ENCODE measurements at places on chromosomes 1 and 21.

- no peak for DNase-seq
Measured at GRCh38 chr1:72606216-72606810, 324.0 kb upstream of the NEGR1 start.

DNA sequence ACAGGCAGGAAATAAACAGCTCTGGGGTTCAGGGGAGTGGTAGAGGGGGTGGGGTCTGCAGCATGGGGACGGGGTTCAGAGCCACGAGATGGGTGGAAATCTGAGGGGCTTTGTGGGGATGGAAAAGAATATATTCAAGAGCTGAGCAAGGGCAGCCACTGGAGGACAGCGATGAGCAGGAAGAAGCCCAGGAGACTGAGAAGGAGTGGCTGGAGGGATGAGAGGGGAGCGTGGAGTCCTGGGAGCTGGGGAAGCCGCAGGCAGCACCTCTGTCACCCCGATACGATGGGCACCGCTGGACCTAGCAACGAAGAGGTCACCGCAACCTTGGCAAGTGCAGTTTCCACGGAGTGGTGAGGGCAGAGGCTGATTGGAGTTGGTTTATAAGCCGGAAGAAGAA lies 10.0 kb upstream of the KCNAB2 start:
- DNase-seq = no peak

- DNase-seq = no peak
Measured at GRCh38 chr1:223649222-223649621, 16.3 kb downstream of the CAPN8 start.

DNA sequence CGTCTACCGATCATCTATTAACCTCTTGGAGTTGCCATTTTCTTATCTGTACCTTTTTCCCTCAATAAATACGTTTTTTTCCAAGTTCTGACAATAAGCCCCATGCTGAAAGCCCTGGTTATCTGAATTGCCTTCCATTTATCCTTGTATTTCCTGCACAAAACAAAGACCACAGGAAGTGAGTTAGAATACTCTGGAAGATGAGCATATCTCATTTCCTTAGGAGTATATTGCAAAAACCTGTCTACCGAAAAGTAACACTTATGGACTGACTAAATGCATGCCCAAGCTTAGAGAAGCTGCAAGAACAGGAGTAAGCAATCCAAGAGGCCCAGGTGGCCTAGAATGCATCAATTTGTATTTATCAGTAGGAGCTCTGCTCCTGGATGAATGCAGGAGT lies 39.9 kb downstream of the DIRAS3 start:
- DNase-seq = no peak

DNA sequence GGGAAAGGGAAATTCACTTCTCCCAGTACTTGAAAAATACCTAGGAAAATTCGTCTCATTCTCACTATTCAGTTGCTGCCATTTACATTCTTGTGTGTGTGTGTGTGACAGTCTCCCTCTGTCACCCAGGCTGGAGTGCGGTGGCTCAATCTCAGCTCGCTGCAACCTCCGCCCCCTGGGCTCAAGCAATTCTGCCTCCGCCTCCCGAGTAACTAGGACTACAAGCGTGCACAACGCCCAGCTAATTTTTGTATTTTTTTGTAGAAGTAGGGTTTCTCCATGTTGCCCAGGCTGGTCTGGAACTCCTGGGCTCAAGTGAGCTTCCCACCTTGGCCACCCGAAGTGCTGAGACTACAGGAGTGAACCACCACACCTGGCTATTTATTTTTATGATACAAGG lies 1.2 kb downstream of the SNAPIN start:
- no peak for DNase-seq

DNA sequence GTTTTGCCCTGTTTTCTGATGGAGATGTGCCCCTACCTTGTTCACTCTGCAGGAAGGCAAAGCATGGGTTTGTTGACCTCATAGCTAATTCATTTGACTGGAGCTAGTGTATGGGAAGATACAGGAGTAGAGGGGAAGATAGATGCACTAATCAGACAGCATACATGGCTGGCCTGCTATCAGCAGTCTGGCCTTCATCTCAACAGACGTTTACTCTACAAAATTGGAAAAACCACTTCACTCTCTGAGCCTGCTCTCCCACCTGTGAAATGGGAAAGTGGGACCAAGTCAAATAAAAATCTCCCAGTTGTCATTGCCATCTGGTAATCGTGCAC lies 235.2 kb upstream of the RAB4A start:
- DNase-seq = peak; percentile 30

DNA sequence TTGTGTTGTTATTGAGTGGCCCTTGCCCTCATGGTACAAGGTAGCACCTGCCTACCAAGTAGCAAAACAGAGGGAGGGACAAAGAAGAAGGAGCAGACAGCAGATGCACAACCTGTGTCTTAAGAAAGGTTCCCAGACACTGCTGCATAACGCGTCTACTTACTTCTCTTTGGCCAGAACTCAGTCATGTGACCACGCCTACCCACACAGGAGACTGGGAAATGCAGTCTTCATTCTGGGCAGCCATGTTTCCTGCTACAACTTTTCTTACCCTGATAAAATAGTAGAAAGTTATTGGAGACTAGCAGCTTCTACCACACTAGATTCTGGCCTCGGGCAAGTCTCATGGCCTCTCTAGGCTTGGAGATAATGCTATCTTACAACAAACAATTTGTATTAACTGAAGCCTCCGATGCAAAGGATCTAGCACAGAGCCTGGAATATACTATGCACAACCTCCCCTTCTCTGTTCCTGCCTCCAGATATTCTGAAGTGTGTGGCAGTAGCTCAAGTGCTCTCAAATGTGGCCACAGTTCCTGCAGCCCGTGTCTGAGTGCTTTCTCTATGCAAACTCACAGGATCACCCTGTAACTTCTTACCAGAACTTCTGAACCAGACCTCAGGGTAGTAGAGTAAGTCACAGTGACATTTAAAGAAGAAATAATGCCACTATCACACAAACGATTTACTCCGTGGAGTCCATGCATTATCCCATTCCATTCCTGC lies 34.1 kb upstream of the BTG2 start:
- DNase-seq = peak; percentile 36

DNA sequence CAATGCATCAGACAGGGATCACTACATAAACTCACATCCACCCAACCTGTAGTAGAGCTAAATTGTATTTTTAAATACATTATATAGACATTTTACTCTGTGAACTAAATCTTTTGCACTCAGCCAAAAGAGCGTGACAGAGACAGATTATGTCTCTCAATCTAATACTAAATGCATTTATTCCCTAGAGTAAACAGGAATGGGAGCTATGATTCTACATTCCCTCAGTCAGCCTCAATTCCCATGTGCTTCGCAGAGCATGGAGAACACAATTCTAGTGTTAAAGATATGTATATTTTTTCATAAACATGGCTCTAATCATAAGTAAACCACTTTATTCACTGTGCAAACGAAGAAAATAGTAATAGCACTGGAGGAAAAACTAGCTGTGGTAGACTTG lies 16.5 kb downstream of the PIGK start:
- no peak for DNase-seq

DNA sequence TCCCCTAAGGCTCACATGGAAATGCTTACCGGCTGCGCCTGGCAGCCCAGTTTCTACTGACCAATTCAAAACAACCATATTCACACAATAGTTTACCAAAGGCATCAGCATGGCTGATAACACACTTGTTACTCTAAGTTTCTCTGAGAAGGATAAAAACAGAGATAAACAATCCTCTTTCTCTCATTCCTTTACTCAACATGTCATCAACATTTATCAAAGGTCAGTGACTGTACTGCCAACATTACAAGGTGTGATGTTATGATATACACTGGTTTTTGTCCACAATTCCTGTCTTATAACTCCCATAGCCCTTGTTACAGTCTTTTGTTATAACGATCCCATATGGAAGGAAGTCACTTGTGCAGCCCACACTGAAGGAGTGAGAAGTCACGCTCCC lies 33.6 kb downstream of the COA6 start:
- no peak for DNase-seq

GRCh38 chr1:55015731-55016620 lies 17.2 kb downstream of the BSND start:
- no peak for DNase-seq

DNA sequence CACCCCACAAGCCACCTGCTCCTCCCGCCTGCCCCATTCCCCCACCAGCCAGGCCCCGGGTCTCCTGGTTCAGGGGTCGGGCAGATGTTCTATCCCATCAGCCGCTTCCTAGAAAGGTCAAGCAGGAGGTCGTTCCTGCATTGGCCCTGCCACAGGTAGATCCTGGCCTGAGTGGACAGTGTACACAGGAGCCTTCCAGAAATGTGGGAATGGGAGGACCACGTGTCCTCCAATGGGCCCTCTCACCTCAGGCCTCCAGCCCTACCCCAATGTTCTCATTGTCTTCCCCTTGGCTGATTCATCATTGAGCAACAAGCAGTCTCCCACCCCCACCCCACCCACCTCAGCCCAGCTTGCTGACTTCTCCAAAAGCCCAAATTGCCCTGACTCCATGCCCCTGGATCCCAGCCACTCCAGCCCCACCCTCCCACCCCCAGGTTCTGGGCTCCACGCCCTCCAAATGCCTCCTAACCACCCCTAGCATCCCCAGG lies 2.1 kb downstream of the S100A16 start:
- no peak for DNase-seq

DNA sequence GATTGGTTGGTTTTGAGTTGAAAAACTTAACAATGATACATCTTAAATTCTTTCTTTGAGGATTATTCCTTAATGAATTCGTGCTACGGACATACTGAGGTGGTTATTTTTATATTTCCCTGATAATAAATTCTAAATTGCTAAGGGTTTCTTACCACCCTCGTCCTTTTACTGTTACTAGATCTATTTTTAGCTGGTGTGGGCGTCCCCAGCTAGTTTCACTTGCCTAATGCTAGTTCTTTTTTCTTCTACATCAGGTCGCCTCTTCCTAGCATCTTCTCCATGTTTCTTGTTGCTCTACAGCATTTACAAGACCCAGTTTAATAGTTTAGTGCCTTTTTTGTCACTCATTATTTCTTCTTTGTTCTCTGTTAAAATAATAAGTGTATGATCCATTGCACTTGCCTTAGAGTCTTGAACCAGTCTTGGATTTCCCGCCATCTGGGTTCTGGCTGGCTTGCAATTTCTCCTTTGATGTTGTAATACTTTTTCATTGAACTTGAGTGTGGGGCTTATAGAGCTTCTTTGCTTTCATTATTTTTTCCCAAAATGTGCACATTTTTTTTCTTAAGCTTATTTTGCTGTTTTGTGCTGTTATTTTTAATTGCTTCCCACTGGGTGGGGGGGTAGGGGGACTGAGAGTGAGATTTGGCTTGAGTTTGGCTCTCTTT lies 677 bp upstream of the HSD11B1 start:
- no peak for DNase-seq

- DNase-seq = no peak
Measured at GRCh38 chr1:46444466-46444865, 45.2 kb upstream of the DMBX1 start.

DNA sequence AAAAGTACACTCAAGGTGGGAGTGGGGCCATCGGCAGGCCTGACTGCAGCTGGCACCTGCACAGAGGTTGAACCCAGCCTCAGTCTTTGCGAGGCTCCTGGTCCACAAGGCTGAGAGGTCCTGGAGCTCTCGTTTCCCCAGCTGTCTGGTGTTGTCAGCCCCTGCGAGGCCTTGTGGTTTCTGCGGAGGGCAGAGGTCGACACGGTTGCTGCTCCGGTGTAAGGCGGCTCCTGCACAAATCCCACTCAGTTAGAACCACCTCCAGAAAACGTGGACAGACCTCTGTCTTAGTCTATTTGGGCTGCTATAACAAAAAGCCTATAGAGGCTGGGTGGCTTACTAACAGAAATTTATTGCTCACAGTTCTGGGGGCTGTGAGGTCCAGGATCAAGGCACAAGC lies 5.8 kb downstream of the KIAA1614 start:
- DNase-seq = no peak

DNA sequence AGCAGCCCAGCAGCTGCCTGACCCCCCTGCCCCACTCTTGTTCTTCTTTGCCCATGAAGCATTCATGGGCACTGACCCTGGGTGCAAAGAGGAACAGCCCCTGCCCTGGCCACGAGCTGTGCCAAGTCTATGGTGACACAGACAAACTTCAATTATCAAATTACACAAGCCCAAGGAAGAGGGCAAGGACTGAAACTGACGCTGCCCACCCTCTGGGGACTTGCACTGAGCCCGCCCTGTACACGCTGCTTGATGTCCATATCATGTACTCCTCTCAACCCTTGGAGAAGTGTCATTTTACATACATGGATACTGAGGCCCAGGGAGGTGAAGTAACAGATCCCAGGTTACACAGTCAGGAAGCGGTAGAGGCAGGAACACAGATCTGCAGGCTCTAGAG lies 32.1 kb downstream of the NKAIN1 start:
- no peak for DNase-seq

DNA sequence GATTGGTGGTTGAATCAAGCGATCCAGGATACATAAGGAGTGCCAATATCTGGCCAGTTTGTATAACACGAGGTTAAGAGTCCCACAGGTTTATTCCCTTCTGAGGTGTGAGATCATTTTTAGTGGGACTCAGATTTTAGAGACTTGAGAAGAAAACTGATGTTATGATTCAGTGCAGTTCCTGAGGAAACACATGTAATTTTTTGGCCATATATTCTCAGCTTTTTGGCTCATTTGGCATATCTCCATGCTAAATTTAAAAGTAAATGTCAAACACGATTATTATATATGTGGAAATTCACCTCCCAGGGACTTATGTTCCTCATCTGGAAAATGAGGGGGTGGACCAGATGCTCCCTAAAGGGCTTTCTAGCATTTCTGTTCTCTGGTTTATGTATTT lies 39.2 kb upstream of the SERBP1 start:
- DNase-seq = no peak

- no peak for DNase-seq
Measured at GRCh38 chr21:34653522-34653921, 15.3 kb upstream of the CLIC6 start.

DNA sequence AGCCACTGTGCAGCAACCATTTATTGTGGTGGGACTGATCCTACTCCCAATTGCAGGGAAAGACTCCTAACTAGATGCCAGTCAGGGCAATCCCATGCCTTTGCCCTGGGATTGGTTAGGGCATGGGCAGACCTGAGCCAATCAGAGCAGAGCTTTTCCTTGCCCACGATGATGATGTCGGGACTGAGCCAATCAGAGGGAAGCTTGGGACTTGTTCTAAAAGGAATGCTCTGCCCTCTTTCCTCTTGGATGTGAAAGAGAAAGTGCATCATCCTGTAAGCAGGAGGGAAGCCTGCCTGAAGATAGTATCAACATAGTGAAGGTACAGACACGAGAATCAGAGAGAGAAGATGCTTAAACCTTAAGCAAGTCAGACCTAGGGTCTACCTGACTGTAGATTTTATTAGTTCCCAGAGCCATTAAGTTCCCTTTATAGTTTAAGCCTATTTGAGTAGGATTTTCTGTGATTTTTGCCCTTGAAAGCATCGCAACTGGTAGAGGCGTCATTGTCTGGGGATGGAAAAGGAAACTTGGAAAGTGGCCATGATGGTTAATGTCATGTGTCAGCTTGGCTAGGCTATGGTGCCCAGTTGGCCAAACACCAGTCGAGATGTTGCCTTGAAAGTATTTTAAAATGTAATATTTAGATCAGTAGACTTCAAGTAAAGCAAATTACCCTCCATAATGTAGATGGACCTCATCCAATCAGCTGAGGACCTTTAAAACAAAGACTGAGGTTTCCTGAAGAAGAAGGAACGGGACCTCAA lies 19.9 kb downstream of the IRF2BP2 start:
- DNase-seq = no peak
